Activated CD4-positive, alpha-beta T cell treated with anti-CD3 and anti-CD28 coated beads, Interleukin-2, amount 10 ng/mL, durations not matched to agents 7 days and 5 days (primary cell): ENCODE measurements at places on chromosomes 7 and 10. TPM values are rescaled to one million over a fixed set of nuclear protein-coding genes. Genes with fewer than 3 reads are reported as not detected.

The JAKMIP3 gene
- total RNA-seq, result 0.07 TPM

DNA sequence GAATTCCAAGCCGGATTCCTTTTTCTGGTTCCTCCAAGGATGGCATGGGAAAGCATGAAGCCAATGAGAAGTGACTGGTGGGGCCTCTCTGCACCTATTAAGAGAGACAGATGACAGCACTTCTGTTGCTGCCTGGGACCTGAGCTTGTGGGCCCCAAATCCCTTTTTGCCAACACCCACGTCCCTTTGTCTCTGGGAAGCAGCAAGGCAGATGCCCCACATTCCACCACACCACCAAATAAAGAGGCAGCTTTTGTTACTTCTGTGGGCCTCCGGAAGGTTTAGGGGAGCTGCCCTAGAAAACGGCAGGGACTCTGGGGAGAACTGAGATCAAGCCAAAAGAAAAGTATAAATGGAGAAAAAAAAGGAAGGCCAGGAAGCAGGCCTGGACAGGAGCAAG is 3.4 kb downstream of the CCDC136 start:
- peaks cover 10% of the 10 kb centered on the region for H3K4me1 ChIP-seq
- H3K4me3 ChIP-seq, result no peak overlapping the region
- peaks cover 4% of the 10 kb centered on the region for H3K27me3 ChIP-seq
- H3K36me3 ChIP-seq, result no peaks in the 10 kb centered on the region
- DNase-seq, result no peak

The FFAR4 gene
- not detected for total RNA-seq

DNA sequence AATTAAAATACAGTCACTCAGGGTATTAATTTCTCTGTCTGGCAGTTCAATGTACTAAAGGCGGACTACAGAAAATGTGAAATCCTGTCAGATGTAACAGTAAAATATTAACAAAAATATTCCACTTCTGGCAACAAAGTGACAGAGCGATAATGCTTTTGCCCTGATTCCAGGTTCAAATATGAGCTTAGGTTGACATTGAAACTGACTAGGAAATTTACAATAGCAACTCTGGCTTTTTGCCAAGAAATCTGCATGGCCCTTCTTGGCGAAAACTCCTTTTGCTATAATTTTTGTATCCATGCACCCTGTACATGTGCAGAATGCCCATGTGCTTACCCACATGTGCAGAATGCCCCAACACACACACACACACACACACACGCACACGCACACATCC is 552.2 kb downstream of the MDFIC start:
- no peak for DNase-seq
- H3K4me1 ChIP-seq, result peaks cover 2% of the 10 kb centered on the region

- no peaks in the 10 kb centered on the region for H3K4me1 ChIP-seq
- no peak for DNase-seq
- H3K27ac ChIP-seq, result no peak overlapping the region
- peaks cover 18% of the 10 kb centered on the region for H3K27me3 ChIP-seq
- no peaks in the 10 kb centered on the region for H3K36me3 ChIP-seq
Observed at GRCh38 chr10:61623161-61623560, 39.6 kb upstream of the CABCOCO1 start.

The PON1 gene
- not detected for total RNA-seq

DNA sequence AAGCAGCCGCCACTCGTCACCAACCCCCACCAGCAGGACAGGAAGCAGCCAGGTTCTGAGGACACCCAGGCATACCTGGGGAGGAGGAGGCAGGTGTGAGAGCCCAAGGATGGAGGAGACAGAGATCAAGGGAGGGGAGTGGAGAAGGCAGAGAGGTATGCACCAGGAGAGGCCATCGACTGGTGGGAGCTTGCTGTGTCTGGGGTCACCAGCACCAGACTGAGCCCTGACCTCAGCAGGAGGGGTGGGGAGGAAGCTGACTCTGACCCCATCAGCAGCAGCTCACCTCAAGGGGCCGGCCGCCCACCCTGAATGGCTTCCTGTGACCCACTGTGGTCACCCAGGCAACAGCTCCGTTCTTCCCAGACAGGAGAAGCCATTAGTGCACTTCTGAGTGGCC is 7.8 kb downstream of the VIPR2 start:
- no peak for DNase-seq
- H3K4me1 ChIP-seq, result no peaks in the 10 kb centered on the region
- no peak overlapping the region for H3K27ac ChIP-seq
- no peak overlapping the region for H3K4me3 ChIP-seq

DNA sequence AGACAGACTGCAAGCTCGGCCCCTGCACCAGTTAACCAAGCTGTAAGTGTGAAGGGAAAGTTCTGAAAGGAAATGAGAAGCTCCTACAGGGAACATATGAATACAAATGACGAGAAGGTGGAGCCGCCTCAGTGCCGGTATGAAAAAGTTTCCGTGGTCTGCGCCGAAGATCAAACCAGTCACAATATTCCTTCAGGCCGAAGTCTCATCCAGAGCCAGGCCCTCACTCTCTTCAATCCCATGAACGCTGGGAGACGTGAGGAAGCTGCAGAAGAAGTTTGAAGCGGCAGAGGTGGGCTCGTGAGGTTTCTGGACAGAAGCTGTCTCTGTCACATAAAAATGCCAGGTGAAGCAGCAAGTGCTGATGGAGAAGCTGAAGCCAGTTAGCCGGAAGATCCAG is 71.9 kb downstream of the CFAP46 start:
- H3K36me3 ChIP-seq, result no peaks in the 10 kb centered on the region
- DNase-seq, result no peak
- H3K4me3 ChIP-seq, result no peak overlapping the region

GRCh38 chr10:117007080-117007479 is 2.1 kb upstream of the SHTN1 start:
- H3K4me3 ChIP-seq, result no peak overlapping the region
- peaks cover 29% of the 10 kb centered on the region for H3K27me3 ChIP-seq
- no peak for DNase-seq

DNA sequence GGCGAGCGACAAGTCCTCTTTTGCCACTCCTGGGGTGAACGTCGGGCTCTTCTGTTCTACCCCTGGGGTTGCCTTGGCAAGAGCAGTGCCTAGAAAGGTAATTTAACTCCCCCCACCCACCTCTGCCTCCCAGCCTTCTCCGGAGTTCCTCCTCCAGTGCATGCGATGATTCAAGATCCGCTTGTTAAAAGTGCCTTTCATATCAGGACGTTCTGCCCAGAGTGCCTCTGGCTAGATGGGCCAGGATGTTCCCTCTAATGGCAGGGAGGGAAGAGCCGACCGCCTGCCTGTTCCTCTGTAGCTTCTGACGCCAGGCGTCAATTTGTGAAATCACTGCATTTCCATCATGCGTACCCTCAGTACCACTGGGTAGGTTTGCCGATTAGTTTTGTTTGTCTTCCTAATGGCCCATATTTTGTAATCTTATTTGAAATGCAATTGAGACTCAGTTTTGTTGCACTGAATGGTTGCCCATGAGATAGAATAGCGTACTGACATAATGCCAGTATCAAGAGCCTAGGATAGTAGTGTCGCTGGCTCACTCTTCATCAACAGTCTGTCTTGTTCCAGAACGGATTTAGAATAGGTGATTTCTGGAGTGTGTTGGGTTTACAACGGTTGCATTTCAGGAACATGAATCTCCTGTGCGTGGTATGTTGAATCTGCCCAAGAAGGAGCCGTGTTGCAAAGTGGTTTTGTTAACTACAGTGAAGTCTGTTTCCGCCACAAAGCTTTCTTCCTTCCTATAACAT is 13.5 kb downstream of the ECHDC3 start:
- H3K27ac ChIP-seq, result no peak overlapping the region
- no peaks in the 10 kb centered on the region for H3K36me3 ChIP-seq
- no peaks in the 10 kb centered on the region for H3K27me3 ChIP-seq
- H3K4me1 ChIP-seq, result peaks cover 8% of the 10 kb centered on the region

DNA sequence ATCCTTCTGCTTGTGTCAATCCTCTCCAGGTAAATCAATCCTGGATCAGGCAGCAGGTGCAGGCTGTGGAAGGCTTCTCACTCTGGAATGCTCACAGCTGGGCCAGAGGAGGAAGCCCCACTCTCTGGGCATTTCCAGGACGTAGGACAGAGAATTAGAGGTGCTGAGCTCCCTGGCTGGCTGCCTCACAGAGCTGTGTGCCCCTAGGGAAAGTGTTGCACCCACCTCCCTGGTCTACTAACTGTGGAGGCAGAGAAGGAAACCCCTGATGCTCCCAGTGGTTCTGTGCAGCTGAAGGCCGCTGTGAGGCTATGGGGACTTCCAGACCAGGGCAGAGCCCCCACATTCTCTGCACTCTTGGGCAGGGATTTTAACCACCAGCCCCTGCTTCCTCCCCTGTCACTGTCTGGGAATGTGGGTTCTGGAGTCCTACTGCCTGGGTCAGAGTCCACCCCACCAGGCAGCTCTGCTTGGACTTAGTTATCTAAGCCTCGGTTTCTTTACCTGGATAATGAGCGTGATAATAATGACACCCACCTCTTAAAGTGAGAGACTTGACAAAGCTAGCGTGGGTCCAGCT is 73.5 kb upstream of the EEPD1 start:
- DNase-seq, result no peak
- no peak overlapping the region for H3K27ac ChIP-seq
- H3K4me1 ChIP-seq, result no peaks in the 10 kb centered on the region
- H3K4me3 ChIP-seq, result no peak overlapping the region
- H3K27me3 ChIP-seq, result no peaks in the 10 kb centered on the region

The RBP3 gene
- not detected for total RNA-seq

GRCh38 chr10:103663802-103664201 is 170.3 kb downstream of the NEURL1 start:
- no peak overlapping the region for H3K4me3 ChIP-seq
- H3K36me3 ChIP-seq, result no peaks in the 10 kb centered on the region
- peaks cover 20% of the 10 kb centered on the region for H3K4me1 ChIP-seq
- no peaks in the 10 kb centered on the region for H3K27me3 ChIP-seq

The HOGA1 gene
- total RNA-seq, result not detected

GRCh38 chr7:105958012-105958411 is 5.1 kb upstream of the CDHR3 start:
- H3K27ac ChIP-seq, result no peak overlapping the region
- no peaks in the 10 kb centered on the region for H3K36me3 ChIP-seq
- H3K4me3 ChIP-seq, result no peak overlapping the region

The TMEM273 gene
- 14.0 TPM for total RNA-seq

The PDZD7 gene
- 0.74 TPM for total RNA-seq

GRCh38 chr7:149125189-149125862 is 798 bp downstream of the ZNF425 start:
- H3K36me3 ChIP-seq, result peaks cover 21% of the 10 kb centered on the region
- H3K27ac ChIP-seq, result peak overlapping the region; percentile 99
- peaks cover 22% of the 10 kb centered on the region for H3K4me1 ChIP-seq

DNA sequence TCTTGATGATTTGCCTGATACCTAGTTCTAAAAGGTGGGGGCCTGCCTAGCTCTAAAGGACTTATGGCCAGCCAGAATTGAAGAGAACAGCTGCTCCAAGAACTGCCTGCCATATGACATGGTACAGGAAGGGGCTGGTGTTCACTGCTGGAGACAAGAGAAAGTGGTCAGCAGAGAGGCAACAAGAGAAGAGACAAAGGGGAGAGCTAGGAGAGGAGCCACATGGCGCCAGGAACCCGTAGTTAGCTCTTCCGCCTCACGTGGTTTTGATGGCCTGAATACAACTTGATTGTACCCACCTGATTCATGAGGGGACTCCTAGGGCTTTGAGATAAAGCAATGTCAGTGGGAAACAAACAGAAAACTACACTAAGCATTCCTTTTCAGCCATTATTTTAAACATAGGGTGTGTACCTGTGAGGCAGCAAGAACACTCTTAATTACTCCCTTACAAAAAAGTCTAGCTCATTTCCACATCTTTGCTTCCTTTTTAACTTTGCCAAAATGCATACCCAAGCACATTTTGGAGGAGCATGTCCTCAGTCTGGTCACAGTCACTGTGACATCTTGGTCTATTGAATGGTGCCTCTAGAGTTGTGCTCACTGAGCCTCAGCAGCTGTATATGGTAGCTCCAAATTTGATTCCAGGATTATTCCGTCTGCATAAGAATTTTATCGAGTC is 71.6 kb downstream of the CCDC71L start:
- H3K27me3 ChIP-seq, result no peaks in the 10 kb centered on the region

DNA sequence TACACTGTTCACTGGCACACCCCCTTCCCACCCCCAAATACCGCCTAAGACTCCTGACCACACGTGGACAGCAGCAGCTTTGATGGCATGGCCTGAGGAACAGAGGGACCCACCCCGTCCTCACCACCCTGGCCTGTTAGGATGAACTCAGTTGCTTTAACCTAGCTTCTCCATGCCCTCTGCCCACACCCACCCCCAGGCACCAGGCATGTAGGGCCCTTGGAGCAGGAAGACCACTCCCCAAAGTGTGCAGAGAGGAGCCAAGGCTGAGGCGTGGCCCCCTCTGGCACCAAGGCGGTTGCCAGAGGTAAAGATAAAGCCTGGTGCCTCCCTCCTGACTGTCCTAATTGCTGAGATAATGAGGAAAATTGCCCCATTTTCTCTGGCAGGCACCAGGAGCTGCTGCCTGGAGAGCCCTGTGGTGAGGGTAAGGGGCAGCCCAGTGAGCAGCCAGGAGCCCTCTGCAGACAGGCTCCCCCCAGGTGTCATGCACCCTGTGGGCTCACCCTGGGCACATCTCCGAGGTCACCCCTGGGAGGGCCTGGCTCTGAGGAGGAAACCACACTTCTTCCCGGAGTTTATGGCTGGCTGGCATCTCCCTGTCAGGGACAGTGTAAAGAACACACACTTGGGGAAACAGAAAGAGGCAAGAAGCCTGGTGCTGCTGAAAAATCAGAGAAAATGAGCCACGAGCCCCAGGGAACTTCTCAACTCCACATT is 47.7 kb downstream of the LRRC20 start:
- peaks cover 22% of the 10 kb centered on the region for H3K4me1 ChIP-seq
- no peaks in the 10 kb centered on the region for H3K27me3 ChIP-seq
- no peak overlapping the region for H3K4me3 ChIP-seq
- no peak overlapping the region for H3K27ac ChIP-seq

The RET gene
- total RNA-seq, result 0.10 TPM

DNA sequence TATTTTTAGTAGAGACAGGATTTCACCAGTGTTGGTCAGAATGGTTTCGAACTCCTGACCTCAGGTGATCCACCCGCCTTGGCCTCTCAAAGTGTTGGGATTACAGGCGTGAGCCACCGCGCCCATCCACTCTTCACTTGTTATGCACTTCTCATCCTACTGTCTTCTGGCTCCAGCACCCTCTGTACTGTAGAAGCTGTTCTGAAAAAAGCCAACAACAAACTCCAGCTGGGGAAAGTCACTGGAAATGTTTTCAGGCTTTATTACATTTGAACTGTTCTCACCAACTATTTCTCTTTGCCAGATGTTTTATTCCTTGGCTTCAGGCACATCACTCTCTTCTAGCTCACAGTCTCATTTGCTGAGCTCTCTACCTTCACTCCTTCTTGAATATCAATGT is 122.5 kb upstream of the EGR2 start:
- no peak overlapping the region for H3K4me3 ChIP-seq
- peaks cover 22% of the 10 kb centered on the region for H3K27me3 ChIP-seq
- H3K4me1 ChIP-seq, result no peaks in the 10 kb centered on the region
- H3K27ac ChIP-seq, result no peak overlapping the region
- no peak for DNase-seq

DNA sequence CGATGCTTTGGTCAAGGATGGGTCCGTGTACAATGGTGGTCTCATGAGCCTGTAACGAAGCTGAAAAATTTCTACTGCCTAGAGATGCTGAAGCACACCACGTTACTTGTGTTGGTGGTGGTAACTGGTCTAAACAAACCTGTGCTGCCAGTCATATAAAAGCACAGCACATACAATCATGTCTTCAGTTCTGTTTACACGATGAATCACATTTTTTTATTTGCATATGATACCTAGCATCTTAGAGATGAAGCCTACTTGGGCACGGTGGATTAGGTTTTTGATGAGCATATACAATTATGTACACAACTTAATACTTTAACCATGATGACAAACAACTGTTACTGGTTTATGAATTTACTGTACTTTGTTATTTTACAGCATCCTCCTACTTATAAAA is 201.0 kb downstream of the ZMYND11 start:
- no peak for DNase-seq
- peaks cover 18% of the 10 kb centered on the region for H3K4me1 ChIP-seq
- H3K4me3 ChIP-seq, result no peak overlapping the region
- no peak overlapping the region for H3K27ac ChIP-seq
- H3K36me3 ChIP-seq, result peaks cover 6% of the 10 kb centered on the region
